ENCODE measurements at places on chromosomes 11 and 22.
A peak's percentile ranks its signal among the peaks of the same experiment; 100 is the strongest.

- DNase-seq, result no peak
Observed at GRCh38 chr11:63905179-63905578, 11.8 kb downstream of the RCOR2 start.

DNA sequence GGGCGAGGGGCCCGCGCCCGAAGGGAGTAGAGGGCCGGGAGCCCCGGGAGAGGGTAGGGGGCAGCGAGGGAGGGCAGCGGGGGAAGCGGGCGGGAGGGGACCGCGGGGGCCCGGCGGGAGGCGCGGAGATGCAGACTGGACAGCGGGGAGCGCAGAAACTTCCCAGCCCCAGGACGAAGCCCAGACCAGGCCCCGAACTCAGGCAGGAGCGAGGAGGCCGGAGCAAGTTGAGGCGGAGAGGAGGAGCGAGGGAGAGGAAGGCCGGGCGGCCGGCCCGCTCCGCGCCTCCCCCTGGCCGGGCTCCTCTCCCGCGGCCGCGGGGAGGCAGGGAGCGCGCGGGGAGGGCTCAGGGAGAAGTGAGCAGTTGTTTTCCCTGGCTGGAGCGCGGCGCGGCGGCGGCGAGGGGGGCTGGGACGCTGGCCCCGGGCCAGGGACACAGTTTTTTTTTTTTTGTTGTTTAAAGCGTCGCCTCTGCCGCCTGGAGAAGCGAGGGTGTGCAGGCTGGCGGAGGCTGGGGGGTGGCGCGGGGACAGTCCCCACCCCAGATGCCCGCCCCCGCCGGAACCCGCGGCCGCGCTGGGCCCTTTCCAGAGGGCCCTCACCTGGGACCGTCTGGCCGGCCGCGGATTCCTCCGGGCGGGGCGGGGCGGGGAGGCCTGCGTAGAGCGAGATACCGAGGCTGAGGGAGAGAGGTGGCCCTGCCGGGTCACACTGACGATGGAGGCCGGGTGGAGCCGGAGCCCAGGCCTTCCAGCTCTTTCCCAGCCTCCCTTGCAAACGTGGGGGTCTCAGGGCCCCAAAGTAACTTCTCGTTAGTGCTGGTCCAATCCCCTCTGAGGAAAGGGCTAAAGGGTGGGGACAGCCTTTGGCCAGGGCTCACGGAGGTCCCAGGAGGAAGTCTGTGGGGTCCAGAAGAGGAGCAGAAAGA, at the start of gene LTBP3:
LTBP3 (minus strand) TSS at position 358 of the 928 bp plus-strand sequence. CDS start 400 bp downstream, outside the sequence.
- DNase-seq, result peak; percentile 88

DNA sequence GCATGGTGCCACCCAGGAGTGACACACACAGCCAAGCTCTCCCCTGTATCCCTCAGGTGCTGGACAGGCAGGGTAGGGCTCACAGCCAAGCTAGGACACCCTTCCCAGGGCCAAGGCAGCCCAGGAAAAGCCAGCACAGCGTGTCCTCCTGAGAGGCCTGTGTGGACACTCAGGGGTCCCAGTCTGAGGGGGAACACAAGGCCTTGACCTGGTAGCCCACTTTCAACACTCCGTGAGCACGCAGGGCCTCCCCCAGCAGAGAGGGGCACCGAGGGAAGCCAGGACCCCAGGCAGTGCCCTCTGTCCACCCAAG, 24.9 kb downstream of the OSBPL5 start:
- no peak for DNase-seq

GRCh38 chr11:71486320-71486719, 33.3 kb downstream of the NADSYN1 start:
- DNase-seq, result no peak

DNA sequence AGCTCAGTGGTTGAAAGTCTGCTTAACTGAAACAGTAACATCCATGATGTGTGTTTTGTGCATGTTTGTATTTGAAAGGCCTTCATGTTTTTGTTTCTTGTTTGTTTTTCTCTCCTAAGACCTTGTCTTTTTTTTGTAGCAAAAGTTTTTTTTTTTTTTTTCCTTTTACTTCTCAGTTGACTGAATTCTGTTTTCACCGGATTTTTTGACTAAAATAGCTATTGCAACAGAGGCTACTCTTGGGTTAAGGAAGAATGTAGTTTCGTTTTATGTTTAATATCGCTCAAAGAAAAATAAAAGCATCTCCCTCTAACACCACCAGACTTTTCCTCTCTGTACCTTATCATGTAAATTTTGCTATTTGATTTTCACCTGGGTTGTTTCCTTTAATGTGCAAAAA, 15.1 kb downstream of the APOL6 start:
- peak; percentile 61 for DNase-seq

DNA sequence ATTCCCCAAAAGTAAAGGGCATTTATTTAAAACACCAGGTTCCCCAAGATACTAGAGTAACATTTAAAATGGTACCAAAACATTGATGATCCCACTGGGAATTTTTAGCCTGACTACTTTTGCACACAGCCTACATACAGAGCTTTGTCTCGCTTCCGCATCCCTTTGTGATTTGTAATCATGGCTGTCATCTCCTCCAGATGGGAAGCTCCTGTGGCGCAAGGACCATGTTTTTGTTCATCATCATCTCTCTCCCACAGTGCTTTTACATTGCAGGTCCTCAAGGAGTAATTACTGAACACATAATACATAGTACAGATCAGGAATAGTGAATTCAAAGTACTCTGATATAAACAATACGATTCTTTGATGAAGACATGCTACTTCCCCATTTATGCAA, 231.2 kb upstream of the MTNR1B start:
- DNase-seq, result no peak

DNA sequence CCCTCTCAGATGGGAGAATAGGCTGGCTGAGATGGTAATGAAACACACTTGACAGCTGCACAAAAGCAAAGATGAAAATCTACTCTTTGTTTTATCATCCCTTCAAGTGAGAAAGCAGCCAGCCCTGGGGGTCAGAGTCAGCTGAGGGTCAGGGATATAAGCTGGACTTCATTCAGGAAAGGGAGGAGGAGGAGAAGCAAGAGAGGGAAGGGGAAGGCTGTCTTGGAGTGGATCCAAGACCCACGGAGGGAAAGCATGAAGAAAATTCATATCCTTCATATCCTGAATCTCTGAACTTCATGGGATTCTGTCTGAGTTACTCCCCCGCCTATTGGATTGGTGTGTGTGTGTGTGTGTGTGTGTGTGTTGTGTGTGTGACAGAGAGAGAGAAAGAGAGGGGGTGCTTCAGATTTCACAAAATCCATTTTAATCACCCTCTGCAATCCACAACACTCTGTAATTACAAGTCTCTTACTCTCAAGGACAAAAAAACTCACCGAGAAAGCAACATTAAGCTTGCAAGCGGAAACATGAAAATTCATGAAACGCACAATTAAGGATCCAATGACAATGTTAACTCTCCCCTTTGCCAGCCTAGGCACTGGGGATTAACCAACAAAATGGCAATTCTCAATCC, 327.7 kb downstream of the TENM4 start:
- peak; percentile 13 for DNase-seq

GRCh38 chr11:134665571-134666270, 253.7 kb upstream of the B3GAT1 start:
- no peak for DNase-seq

- DNase-seq, result peak; percentile 16
Observed at GRCh38 chr11:47329987-47330931, 22.2 kb downstream of the MYBPC3 start.

GRCh38 chr11:79671401-79671800, 230.6 kb upstream of the TENM4 start:
- no peak for DNase-seq

GRCh38 chr11:106745941-106746340, 272.3 kb downstream of the GUCY1A2 start:
- DNase-seq, result no peak

DNA sequence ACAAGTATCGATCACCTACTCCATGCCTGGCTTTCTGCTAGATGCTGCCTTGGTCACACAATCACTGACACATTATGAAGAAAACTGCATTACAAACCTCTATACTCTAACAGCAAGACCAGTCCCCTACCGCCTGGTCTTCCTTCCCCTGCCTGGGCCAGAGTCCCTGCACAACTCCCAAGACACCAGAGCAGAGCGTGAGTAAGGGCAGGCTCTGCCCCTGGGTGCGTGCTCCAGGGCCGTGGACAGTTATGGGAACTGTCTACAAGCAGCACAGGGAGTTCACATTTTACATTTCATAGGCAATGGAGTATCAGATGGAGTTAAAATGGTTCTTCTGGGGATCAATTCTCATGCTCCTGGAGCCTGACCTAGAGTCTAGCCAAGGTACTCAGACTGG, 6.5 kb downstream of the FZD4 start:
- no peak for DNase-seq

DNA sequence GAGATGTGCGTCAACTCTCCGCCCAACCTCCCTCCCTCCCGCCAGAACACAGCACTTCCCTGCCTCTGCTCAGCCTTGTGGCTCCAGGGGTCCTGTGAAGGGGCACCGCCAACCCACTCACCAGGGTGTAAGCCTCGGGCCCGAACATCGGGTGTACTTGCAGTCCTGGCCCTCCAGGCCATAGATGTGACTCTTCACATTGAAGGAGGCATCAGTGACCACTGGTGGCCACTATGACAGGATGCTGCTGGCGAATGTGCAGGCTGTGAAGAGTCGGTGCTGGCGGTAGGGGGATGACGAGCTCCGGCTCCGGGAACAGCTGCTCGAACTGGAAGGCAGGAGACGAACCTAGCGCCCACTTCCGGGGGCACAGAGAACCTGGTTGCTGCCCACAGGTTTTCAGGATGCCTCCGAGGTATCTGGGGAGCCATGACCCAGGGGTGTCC, 97.4 kb downstream of the MED15 start:
- no peak for DNase-seq

GRCh38 chr11:72409458-72409857, 24.9 kb downstream of the CLPB start:
- DNase-seq, result no peak

GRCh38 chr22:40409613-40410113, 39.3 kb downstream of the SGSM3 start:
- DNase-seq, result no peak

GRCh38 chr22:17234144-17234623, 14.9 kb upstream of the ADA2 start:
- peak; percentile 9 for DNase-seq

GRCh38 chr11:128416976-128417375, 170.4 kb downstream of the ETS1 start:
- DNase-seq, result no peak

GRCh38 chr11:44467931-44468330, 97.5 kb upstream of the CD82 start:
- DNase-seq, result no peak

- DNase-seq, result no peak
Observed at GRCh38 chr22:35315855-35316745, 16.4 kb downstream of the TOM1 start.

DNA sequence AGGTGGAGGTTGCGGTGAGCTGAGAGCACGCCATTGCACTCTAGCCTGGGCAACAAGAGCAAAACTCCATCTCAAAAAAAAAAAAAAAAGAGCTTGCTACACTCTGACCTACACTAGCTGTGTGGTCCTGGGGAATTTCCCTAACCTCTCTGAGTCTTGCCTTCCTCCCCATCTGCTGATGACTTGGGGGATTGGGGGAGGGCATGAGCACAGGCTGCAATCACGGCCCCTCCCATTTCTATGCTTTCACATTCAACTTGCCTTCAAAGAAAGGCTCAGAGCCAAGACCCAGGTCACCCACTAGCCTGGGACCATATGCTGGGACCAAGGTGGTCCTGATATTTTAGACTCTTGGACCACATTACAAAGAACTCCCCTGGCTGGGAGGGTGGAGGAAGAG, 39.8 kb upstream of the TEF start:
- DNase-seq, result peak; percentile 30

DNA sequence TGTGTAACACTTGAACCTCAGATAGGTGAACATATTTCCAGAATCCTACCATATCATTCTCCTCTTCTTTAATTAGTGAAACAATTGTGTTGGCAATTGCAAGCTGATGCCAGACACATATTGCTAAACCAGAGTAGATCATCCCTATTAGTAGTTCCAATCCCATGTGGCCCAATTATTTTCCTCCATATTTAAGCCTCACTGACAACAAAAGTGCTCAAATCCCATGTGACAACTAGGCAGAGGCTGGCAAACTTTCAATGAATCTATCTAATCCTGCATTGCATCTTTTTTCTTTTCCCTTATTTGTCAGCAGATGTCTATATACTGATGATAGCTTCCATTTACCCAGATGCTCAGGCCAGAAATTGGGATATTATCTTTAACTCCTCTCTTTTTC, 90.4 kb downstream of the GRIA4 start:
- no peak for DNase-seq

DNA sequence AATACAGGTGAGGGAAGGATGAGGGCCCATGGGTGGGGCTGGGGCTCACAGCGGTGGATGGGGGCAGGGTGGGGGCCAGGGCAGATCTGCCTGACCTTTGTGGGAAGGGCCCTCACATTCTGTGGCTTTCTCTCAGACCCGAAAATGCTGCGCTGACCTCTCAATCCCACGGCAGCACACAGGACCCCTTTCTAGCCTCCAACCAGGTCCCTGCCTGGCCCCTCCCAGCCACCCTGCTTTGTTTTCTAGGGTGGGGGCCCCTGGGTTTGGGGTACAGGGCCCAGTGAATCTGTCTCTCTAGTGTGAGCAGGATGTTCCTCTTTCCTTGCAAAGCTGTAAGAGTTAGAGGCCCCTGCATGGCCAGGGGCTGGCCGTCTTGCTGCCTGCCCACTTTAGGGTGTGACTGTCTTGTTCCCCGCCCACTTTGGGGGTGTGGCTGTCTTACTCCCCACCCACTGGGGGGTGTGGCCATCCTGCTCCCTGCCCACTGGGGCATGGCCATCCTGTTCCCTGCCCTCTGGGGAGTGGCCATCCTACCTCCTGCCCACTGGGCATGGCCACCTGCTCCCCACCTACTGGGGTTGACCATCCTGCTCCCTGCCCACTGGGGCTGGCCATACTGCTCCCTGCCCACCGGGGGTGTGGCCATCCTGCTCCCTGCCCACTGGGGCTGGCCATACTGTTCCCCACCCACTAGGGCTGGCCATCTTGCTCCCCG, 11.5 kb downstream of the PARVG start:
- DNase-seq, result peak; percentile 15

DNA sequence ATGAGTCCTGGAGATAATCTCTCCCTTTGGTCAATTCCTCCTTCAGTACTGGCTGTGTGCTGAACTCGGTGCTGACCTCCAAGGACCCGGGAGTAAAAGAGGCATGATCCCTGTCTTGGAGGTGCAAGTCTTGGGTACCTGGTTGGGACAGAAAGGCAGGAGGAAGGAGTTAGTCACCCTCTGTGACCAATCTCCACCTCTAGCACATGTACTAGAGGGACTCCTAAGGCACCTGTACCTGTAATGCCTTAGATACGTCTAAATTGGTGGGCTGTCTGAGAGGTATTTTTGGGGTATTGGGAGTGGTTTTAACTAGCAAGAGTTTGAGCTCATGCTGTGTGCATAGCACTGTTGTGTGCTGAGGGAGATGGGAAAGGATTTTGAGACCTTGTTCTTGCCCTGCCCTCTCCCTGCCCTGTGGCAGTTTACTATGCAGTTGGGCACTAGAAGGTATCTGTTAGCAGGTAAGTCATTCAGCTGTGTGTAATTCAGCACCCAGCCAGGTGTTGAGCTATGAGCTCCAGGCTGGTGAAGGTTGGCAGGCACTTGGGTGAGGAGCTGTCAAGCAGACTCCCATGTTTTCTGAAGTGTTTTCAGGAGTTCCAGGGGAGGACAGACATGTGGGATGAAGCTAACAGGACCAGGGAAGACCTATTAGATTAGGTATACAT, 2.5 kb downstream of the PANX1 start:
- DNase-seq, result no peak

All from choroid plexus epithelial cell (primary cell).